Regular cardiac myocyte (primary cell): ENCODE measurements at places on chromosomes 16 and 17. TPM values are rescaled to one million over a fixed set of nuclear protein-coding genes. Genes with fewer than 3 reads are reported as not detected.

The NPIPA3 gene
- total RNA-seq: not detected in 2 replicates

The RNF222 gene
- not detected in 2 replicates for total RNA-seq

The HES7 gene
- not detected in 2 replicates for total RNA-seq

The TM4SF5 gene
- total RNA-seq: not detected in 2 replicates

The TSR3 gene
- total RNA-seq: 60.6 and 112 TPM in 2 replicates

The CDH1 gene
- 0.28 and 1.3 TPM in 2 replicates for total RNA-seq

The CLEC19A gene
- under 0.01 TPM in 1 of 2 replicates, not detected in the other for total RNA-seq

The GNAO1 gene
- total RNA-seq: under 0.01 and 0.19 TPM in 2 replicates

The CTRL gene
- total RNA-seq: 0.56 and 0.96 TPM in 2 replicates

The SRP68 gene
- total RNA-seq: 25.1 and 42.2 TPM in 2 replicates

The NUPR1 gene
- 4.6 and 7.9 TPM in 2 replicates for total RNA-seq

The C16orf87 gene
- total RNA-seq: 12.3 and 13.0 TPM in 2 replicates

The CLEC18A gene
- total RNA-seq: under 0.01 and 0.19 TPM in 2 replicates

The ZG16 gene
- not detected in 2 replicates for total RNA-seq

The PSMB10 gene
- total RNA-seq: 47.9 and 55.8 TPM in 2 replicates

The DOC2B gene
- 0.19 and 0.56 TPM in 2 replicates for total RNA-seq

The FBXO39 gene
- total RNA-seq: under 0.01 and 0.56 TPM in 2 replicates

The DOC2A gene
- total RNA-seq: under 0.01 TPM in 1 of 2 replicates, not detected in the other

The LLGL2 gene
- 0.56 and 0.58 TPM in 2 replicates for total RNA-seq

The RCVRN gene
- not detected in 2 replicates for total RNA-seq

The ST6GALNAC1 gene
- total RNA-seq: not detected in 2 replicates

The WNT9B gene
- total RNA-seq: under 0.01 TPM in 1 of 2 replicates, not detected in the other

The TUBB3 gene
- total RNA-seq: 119 and 496 TPM in 2 replicates

The LDHD gene
- 1.3 and 4.2 TPM in 2 replicates for total RNA-seq

The ATP1B2 gene
- total RNA-seq: not detected in 2 replicates

The SCGB1C2 gene
- not detected in 2 replicates for total RNA-seq

The PRMT7 gene
- 44.3 and 92.2 TPM in 2 replicates for total RNA-seq

The GALK1 gene
- total RNA-seq: 29.3 and 49.1 TPM in 2 replicates

The SEPTIN12 gene
- not detected in 2 replicates for total RNA-seq

The KSR1 gene
- total RNA-seq: 26.3 and 38.3 TPM in 2 replicates

The FLCN gene
- 30.7 and 62.3 TPM in 2 replicates for total RNA-seq

The SLC9A5 gene
- total RNA-seq: 1.2 and 2.3 TPM in 2 replicates

The VPS25 gene
- 65.7 and 92.6 TPM in 2 replicates for total RNA-seq

The CLEC10A gene
- total RNA-seq: not detected in 2 replicates

The HOXB2 gene
- total RNA-seq: 3.1 and 6.5 TPM in 2 replicates

The KIF19 gene
- total RNA-seq: not detected in 2 replicates

The VPS9D1 gene
- total RNA-seq: 3.6 and 6.5 TPM in 2 replicates
